Left kidney (tissue), 8 donors: ENCODE measurements at places on chromosomes 3 and 15.

- DNase-seq: no peak
These were observed 25.6 kb upstream of the GOLGA6L2 start for GRCh38 chr15:23472678-23473077.

GRCh38 chr3:180469149-180469548 is 132.8 kb upstream of the TTC14 start:
- no peak for DNase-seq

- DNase-seq: no peak
These were observed 22.5 kb downstream of the CCDC33 start for GRCh38 chr15:74258456-74259291.

DNA sequence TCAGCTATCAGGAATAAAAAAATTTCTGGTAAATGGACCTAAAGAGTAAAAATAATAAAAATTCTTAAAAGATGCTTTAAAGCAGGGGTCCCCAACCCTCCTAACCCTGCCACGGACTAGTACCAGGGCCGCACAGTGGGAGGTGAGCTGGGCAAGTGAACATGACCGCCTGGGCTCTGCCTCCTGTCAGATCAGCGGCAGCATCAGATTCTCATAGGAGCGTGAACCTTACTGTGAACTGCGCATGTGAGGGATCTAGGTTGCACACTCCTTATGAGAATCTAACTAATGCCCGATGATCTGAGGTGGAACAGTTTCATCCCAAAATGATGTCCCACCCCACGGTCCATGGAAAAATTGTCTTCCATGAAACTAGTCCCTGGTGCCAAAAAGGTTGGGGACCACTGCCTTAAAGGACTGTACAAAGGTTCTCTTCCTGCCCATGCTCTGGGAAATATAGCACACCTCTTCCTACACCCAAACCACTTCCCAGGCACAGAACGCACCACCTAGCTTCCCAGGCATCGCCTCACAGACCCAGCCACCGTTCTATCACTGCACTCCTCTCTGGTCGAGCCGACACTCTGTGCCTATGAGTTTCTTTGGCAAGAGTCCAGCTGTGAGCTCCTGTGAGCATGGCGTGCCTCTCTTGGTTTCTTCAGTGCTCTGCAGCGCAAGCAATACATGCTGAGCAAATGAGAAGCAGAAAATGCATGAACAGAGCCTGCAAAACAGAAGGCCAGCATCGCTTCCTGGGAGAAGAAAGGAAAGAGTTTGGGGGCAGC is 104.9 kb downstream of the OCA2 start:
- DNase-seq: no peak

- DNase-seq: no peak
These were observed 569.0 kb downstream of the TUSC7 start for GRCh38 chr3:117278424-117279190.

- DNase-seq: no peak
These were observed 254.0 kb upstream of the IL12A start for GRCh38 chr3:159734681-159735080.

DNA sequence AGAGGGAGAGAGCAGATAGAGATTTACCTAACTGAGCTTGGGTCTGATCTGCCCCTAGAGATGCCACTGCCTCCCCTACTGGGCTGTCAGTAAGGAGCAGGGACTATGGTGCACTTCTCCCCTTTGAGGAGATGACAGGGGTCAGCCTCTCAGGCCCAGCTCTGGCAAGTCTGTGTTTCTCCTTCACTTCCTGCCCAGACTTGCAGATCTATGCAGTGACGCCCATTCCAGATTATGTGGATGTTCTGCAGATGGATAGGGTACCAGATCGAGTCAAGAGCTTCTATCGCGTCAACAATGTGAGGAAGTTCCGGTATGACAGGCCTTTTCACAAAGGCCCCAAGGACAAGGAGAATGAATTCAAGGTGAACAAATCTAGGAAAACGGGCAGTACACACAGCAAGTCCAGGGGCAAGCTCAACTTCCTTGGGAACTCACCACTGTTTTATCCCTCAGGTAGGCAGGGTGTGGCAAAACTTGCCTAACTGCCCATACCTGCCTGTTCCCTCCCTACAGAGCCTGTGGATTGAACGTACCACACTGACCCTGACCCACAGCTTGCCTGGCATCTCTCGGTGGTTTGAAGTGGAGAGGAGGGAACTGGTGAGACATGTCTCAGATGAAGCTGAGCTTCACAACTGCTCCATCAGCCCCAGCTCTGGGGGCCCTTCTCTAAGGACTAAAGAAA is 29.1 kb upstream of the MANF start:
- no peak for DNase-seq

DNA sequence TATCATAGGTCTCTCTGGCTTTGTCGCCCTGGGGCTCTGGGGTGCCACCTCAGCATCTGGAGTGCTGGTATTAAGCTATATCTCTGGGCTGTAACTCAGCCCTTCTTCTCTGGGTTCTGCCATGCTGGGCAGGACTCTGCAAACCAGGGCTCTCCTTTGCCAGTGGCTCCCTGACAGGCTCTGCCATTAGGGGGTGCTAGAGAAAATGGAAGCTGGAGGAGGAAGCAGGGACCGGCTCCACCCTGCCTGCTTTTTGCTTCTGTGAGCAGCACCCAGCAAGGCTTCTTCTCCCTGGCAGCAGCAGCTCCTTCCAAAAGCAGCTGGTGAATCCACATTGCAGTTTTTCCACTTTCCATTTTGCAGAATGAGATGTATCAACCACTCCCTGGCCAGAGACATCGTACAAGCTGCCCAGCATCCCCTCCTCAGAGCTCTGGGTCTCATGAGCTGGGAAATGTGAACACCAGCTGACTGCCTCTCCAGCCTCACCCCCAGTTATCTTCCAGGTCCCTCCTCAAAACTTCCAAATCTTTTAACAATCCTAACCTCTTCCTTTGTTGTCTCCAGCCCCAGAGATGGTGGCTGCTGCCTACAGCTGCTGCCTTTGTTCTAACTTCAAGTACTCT is 165.0 kb downstream of the ABHD5 start:
- DNase-seq: peak; percentile 35

GRCh38 chr3:2802429-2802828 is 307.7 kb downstream of the IL5RA start:
- no peak for DNase-seq

GRCh38 chr15:94421706-94422105 is 190.3 kb downstream of the MCTP2 start:
- DNase-seq: no peak

DNA sequence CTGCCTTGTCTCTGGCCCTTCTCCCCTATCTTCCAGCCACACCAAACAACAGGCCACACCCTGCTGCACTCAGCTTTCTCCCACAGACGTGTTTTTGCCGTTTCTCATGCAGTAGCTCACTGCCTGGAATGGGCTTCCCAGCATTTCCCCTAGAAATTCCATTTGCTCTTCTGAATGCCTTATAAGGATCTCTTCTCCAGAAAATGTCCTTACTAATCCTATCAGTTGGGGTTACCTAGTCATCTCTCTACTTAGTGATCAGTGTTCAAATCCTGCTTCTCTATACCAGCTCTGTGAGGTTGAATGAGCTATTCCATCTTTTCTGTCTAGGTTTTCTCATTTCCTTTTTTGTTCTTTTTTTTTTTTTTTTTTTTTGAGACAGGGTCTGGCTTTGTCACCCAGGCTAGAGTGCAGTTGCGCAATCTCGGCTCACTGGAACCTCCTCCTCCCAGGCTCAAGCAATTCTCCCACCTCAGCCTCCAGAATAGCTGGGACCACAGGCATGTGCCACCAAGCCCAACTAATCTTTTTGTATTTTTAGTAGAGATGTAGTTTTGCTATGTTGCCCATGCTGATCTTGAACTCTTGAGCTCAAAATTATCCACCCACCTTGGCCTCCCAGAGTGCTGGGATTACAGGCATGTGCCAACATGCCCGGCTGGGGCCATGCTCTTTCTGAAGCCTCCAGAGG is 98.2 kb upstream of the CHD2 start:
- no peak for DNase-seq

DNA sequence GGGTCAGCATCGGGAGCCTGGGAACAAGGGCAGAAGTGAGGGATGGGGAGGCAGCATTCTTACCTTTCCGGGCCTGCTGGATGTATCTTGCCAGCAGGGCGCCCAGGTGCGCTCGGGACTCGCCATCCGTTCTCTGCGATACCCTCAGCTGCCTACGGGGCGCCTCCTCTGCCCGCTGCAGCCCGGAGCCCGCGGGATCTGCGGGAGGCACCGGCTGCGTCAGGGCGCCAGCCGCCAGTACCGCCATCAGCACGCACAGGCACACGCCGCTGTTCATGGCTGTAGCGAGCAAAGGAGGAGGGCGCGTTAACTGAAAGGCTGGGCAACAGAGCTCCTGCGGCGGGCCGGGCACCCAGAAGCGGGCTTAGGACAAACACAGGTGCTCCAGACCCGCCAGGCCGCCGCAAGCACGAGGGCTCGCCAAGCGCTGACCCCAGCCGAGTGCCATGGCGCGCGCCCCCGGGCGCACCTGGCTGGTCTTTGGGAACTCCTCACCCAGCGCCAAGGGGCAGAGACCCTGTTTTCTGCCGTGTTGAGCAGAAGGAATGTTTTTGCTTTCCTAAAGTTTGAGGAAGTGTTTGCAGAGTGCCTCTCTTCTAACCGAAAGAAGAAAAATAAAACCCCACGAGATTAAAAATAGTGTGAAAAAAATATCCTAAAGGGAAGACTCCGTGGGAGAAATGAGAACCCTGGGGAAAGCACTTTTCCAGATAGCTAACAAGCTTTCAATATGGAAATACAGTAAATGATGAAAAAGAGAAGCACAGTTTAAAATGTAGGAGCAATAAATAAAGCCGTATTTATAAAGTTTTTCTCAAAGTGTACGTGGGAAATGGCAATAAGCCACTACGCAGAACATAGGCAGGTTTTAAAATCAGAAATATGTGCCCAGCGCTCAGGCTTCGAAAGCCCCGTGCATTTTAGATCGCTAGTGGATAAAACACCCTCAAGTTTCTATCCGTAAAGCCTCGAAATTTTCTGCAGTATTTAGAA is 2.3 kb downstream of the CCK start:
- peak; percentile 4 for DNase-seq

DNA sequence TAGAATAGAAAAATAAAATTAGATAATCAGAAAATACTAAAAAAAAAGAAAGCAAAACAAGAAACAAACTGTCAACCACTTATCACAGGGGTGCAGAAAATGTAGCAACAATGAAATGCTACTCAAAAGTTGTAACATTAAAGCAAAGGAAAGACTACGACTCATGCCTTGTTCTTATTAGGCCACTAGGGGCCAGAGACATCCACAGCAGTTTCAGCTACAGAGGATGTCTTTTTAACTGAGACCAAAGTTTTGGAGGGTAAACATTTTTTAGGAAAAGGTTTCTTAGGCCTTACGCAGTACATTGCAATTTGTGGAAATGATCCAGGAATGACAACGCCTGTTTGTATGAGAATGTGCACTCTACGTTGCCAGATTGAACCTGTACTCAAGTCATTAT is 15.4 kb upstream of the CADM2 start:
- no peak for DNase-seq

- no peak for DNase-seq
These were observed 40.6 kb downstream of the ASB7 start for GRCh38 chr15:100642950-100643338.

GRCh38 chr3:98697225-98697624 is 65.9 kb upstream of the ST3GAL6 start:
- DNase-seq: no peak

GRCh38 chr15:89072277-89072869 is 15.9 kb upstream of the ABHD2 start:
- no peak for DNase-seq

GRCh38 chr15:62403164-62403809 is 238.2 kb upstream of the C2CD4B start:
- no peak for DNase-seq

GRCh38 chr15:68885070-68885469 is 45.3 kb upstream of the SPESP1 start:
- DNase-seq: no peak

DNA sequence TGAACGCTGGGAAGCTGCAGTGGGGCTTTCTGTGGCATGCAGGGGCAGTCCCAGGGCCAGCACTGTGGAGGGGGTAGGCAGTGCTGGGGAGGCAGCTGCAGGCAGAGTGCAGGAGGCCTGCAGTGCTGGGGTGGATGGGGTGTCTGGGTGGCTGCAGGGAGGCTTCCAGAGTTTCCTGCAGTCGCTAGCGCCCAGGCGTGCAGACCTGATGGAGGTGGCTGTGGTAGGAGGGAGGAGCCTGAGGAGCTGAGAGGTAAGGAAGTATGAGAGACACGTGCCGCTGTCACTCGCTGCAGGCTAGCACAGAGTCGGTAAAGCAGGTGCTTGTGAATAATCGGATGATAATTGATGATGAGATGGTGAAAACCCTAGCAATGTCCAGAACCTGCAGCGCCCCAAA is 16.3 kb downstream of the SYNM start:
- DNase-seq: no peak

DNA sequence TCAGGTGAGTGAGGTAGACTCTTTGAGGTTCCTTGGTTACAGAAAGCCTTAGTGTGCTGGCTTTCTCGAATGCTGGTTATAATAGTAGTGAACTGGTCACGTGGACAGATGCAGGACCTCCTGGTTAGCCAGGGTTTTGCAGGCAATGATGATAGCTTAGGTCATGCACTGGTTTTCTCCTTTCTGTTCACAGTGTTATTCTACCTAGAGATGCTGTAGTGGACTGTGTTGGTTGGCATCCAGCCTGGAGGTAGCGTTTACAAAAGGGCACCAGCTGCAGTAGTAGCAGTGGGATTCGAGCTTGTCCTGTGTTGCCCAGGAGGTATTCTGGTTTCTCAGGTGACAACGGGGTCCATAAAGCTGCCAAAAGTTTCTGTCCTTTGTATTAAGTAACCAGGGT is 27.0 kb downstream of the PCCB start:
- no peak for DNase-seq

GRCh38 chr3:78940626-78941025 is 827.2 kb downstream of the ROBO1 start:
- DNase-seq: no peak

DNA sequence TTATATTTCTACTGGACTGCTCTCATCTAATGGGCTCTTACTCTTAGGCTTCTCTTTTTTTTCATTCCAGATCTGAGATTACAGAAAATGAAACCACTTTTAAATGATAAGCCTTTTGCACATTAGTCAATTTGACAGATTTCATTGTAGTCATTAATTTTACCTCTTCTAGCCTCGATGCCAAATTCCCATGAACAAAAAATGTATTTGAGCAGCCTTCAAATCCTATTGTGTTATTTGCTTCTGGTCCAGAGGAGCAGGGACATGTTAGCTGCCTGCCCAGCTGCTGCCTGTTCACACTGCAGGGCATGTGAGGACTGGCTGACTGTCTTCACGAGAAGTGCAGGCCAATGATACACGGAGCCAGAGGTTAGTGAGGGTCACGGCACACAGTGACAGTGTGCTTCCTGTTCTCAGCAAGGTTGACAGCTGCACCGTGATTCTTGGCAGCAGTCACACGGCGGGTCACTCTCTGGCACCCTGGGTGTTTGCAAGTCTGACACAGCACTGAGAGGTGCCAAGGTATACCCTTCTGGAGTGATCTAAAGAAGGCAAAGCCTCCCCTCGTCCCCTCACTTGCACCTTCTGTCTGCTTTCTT is 40.8 kb downstream of the KAT2B start:
- DNase-seq: peak; percentile 15

- no peak for DNase-seq
These were observed 50.9 kb upstream of the ATP2B2 start for GRCh38 chr3:10556312-10556711.

- DNase-seq: no peak
These were observed 122.9 kb downstream of the GREM1 start for GRCh38 chr15:32840507-32841245.
